ENCODE measurements at places on chromosomes 1 and 21. TPM values are rescaled to one million over a fixed set of nuclear protein-coding genes. Genes with fewer than 3 reads are reported as not detected.

DNA sequence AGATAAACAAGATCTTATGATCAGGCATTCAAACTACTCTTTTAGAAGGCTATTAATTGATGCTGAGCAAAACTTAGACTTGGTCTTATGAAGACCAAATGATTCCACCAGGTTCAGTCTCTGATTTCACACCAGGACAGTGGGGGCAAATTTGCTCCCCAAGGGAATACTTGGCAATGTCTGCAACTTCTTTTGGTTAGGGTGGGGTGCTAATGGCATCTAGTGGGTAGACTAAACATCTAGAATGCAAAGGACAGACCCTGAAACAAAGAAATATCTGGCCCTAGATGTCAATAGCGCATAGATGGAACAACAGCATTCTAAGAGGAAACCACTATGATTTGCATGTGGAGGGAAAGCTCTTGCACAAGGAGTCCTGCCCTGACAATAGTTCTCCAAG lies 30.6 kb downstream of the DPT start:
- no peak for DNase-seq

The ATXN7L2 gene
- 4.1 TPM for total RNA-seq

The BLACAT1 gene
- total RNA-seq: 0.94 TPM

DNA sequence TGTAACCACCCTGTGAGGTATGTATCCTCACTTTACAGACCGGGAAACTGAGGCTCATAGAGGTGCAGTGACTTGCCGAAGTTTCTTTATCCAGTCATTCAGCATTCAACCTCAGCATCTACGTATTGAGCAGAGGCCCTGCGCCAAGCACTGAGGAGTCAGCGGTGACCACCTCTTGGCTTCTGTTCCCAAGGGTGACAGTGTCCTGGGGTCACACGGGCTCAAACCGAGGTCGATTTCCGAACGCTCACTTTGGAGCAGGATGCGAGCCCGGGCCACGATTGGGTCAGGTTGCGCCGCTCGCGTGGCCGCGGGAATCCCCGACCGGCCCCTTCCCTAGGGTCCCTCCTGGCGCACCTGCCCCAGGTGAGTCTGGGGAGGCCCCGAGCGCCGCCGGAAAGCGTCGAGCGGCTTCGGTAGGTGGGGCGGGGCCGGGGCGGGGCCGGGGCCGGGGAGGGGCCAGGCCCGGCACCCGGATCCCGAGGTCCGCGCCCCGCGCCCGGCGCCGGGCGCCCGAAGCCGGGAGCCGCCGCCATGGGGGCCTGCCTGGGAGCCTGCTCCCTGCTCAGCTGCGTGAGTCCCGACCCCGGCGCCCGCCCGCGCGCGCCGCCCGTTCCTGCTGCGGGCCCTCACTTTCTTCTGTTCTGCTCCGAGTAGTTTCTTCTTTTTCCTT lies at the start of gene SERINC2:
SERINC2 (plus strand) TSS at position 482 of the 673 bp plus-strand sequence; CDS start at position 535, 53 bp downstream.
- no peak for DNase-seq

DNA sequence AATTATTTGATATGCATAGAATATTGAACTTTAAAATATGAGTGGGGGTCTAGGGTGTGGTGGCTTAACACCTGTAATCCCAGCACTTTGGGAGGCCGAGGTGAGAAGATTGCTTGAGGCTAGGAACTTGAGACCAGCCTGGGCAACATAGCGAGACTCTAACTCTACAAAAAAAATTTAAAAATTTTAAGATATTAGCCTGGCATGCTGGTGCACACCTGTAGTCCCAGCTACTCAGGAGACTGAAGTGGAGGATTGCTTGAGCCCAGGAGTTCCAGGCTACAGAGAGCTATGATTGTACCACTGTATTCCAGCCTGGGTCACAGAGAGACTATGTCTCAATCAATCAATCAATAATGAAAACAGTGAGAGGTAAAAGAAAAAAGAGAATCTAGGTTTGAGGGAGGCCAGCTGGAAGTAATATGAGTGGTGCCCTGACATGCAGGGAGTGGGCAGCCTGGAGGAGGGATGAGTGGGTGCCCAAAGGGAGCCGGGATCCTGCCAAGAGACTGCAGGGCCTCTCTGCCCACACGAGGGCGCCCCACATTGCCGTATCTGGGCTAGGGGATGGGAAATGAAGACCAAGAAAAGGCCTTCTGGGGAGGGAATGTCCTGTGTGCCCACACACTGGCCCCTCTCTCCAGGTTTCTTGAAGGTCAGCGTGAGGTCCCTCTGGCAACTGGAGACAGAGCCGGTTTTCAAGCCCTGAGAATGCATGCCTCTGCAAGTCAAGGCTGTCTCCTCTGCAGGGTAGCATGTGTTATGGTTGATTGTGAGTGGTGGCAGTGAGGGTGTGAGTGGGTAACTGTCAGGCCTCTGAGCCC lies 93.9 kb upstream of the PPM1J start:
- DNase-seq: peak; percentile 43

DNA sequence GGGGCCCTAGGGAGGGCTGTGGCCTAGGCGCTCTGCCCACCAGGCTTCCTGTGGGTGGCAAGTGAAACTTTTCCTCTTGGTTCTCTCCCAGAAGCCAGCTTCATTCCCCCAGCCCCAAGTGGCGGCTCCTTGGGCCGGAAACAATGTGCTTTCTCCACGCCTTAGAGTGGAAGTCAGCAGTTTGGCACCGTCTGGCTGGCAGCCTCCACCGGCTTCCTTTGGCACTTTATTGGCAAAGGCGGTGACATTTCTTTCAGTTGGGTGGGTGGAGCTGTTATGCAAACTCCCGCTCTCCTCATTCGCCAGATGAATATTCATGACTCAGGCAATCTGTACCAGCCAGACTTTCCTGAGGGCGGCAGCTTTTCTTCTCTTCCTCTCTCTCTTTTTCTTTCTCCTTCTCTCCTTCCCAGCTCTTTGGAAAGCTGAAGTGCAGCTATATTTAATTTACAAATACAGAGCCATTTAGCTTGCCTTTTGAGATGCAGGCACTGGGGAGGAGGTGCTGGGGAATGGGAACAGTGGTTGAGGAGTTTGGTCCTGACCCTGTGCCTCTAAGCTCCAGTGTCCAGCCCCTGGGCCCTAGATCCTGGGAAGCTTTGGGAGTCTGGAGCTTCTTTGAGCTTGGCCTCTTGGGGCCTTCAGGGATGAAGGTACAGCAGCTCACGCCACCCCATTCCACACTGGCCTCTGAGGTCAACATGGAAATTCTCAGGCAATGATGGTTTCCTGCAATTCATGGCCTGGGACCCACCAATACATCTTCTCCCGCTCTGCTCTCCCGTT lies 67.8 kb upstream of the POU3F1 start:
- DNase-seq: peak; percentile 82

- DNase-seq: no peak
Measured at GRCh38 chr1:2528016-2528415, 1.6 kb upstream of the PANK4 start.

GRCh38 chr1:110594456-110595352 lies 11.5 kb downstream of the KCNA2 start:
- DNase-seq: peak; percentile 68

- DNase-seq: no peak
Measured at GRCh38 chr1:2639203-2639602, 6.4 kb upstream of the MMEL1 start.

The DIRAS3 gene
- 0.94 TPM for total RNA-seq

The SYNC gene
- 4.1 TPM for total RNA-seq

- DNase-seq: no peak
Measured at GRCh38 chr21:26593800-26594199, 20.7 kb upstream of the CYYR1 start.

DNA sequence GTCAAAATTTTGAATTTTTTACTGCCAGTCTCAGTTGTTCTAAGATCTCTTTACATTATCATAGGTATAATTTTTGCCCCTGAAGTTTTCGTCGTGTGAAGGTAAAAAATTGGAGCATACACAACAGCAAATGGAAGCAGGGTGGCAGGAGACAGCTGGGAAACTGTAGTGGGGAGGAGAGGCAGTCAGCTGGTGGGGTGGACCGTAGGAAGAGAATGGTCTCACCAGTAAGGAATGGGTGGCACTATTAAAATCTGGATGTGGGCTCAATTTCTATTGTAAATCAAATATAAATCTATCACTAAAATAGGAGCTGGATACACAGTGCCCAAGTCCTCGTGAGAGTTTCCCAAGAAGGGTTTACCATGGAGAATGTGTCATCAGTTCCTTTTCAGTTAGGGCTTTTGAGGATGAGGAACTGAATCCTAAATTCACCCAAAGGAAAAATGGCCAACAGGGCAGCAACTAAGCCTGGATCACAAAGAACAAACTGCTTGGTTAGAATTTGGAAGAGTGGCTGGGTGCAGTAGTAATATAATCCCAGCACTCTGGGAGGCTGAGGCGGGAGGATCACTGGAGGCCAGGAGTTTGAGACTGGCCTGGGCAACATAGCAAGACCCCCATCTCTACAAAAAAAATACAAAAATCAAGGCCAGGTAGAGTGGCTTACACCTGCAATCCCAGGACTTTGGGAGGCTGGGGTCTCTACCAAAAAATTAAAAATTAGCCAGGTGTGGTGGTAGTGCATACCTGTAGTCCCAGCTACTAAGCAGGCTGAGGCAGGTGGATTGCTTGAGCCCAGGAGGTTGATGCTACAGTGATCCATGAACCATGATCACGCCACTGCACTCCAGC lies 10.5 kb upstream of the IRF2BP2 start:
- DNase-seq: no peak

The OPTC gene
- total RNA-seq: not detected

- DNase-seq: no peak
Measured at GRCh38 chr1:118913818-118914217, 74.3 kb downstream of the TBX15 start.

GRCh38 chr1:35386959-35387358 lies 118.5 kb downstream of the ZMYM4 start:
- no peak for DNase-seq

DNA sequence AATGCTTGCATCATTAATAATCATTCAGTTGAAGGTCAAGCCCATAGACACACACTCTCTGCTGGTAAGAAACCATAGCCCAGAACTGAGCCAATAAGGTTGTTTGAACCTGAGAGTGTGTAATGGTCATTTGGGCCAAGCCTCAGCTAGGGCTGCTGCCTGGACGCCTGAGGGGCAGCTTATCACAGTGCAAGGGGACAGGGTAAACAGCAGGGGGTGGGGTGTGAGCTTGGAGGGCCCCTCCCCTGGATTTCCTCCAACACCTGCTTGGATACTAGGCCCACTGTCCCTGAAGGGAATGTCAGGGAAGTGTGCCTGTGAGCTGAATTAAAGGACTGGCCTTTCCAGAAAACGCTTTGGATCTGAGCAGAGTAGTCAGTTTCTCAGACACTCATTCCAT lies 24.6 kb upstream of the CNTN2 start:
- DNase-seq: no peak

DNA sequence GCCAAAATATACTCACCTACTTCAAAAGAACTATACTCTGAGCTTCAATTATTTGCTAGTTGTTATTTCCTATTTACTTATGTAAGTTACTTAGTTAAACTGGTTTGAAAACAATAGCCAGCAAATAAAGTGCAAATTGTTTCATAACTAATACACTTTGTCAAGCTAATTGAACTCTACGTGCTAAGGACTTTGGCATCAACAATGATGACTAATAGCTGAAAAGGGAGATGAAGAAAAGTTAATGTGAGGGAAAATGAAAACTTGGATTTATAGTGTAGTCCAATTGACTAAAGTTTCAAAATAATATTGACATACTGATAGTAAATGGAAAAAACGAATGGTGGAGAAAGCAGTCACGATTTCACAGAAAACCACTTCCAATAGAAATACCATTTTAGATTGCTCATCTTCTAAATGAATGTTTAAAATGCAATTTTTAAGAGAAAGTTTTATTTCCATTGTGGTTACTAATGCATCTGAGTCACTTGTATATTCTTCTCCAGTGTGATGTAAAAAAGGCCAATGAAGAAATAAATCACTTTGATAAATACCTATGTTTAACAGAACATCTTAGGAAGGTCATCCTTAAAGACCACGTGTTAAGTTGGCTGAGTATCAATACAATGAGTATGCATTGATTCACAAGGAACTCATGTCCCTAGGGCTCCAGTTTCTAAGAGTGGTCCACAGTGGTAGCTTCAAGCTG lies 455.2 kb downstream of the LTN1 start:
- DNase-seq: no peak

- DNase-seq: no peak
Measured at GRCh38 chr1:161739865-161740566, 9.6 kb upstream of the DUSP12 start.

DNA sequence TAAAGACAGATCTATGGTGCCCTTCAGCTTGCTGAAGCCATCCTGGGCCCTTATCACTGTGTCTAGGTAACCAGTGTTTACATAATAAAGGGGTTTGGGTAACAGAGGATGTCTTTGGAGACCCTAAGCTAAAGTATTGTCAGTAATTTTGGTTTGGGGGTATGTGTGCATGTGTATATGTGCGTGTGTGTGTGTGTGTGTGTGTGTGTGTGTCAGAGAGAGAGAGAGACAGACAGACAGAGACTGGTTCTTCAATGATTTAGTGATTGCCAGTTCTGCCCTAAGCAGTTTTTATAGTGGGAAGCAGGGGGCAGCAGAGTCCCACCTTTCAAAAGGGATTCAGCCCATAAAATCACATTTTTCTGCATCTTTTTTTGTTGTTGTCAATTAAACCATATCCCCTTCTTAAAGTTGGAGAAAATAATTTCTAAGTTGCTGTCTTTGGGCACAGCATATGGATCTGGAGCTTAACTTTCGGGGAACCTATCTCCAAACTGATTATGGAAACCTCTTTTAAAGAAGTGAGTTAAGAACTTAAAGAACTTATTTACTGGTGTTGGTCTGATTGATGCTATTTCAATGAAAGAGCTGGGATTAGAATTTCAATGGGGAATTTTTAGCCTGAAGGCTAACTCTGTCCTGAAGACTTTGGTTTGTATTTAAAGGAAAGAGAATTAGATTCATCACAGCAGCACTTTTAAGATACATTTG lies 51.1 kb downstream of the ZNF326 start:
- no peak for DNase-seq

The OXCT2 gene
- total RNA-seq: 0.47 TPM

DNA sequence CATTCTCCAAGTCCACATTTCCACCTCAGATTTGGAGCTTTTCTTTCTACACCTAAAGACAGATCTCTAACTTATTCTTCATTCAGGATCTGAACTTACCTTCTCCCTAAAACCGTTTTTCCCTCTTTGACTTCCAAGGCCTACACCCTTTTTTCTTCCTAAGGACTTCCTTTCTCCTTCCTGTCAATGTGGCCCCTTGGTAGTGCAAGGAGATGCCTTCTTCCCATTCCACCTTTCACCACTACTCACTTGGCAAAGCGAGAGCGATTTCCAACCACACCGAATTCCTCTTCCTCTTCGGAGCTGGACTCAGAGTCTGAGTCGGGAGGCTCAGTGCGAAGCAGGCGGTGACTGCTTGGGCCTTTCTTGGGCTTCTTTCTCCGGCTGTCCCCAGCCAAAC lies 1.3 kb downstream of the EFCAB14 start:
- DNase-seq: no peak

The PLA2G4A gene
- total RNA-seq: 2.3 TPM

GRCh38 chr1:212686069-212686468 lies 13.6 kb downstream of the BATF3 start:
- DNase-seq: no peak

The LRRC8C gene
- 8.4 TPM for total RNA-seq

All from occipital lobe (tissue), 3 donors.